ENCODE measurements at places on chromosomes 7 and 10.

DNA sequence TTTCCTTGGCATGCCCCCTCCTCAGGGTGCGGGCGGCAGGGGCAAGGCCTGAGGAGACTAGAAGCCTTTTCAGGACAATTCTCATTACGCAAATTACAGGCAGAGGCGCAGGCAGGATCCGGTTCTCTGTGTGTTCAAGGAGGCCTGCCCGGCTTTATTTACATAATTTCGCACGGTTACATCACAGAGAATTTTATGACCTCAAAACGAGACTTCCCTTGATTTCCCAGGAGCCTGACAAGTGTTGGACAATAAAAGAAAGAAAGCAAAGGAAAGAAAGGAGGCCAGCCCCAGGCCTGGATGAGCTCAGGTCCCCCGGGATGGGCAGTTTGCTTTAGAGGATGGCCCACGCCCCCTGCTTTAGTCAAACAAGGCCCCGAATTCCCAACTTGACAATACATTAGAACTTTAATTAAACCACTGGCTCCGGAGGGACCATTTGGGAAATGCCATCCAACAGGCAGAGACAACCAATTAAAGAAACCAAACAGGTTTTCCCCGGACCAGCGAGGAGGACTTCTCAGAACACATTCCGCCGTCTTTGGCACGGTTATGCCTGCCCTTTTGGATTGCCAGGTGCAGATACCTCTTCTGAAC lies 2.9 kb downstream of the MNX1 start:
- no peak for DNase-seq

GRCh38 chr7:137439829-137440825 lies 96.6 kb upstream of the PTN start:
- no peak for DNase-seq

DNA sequence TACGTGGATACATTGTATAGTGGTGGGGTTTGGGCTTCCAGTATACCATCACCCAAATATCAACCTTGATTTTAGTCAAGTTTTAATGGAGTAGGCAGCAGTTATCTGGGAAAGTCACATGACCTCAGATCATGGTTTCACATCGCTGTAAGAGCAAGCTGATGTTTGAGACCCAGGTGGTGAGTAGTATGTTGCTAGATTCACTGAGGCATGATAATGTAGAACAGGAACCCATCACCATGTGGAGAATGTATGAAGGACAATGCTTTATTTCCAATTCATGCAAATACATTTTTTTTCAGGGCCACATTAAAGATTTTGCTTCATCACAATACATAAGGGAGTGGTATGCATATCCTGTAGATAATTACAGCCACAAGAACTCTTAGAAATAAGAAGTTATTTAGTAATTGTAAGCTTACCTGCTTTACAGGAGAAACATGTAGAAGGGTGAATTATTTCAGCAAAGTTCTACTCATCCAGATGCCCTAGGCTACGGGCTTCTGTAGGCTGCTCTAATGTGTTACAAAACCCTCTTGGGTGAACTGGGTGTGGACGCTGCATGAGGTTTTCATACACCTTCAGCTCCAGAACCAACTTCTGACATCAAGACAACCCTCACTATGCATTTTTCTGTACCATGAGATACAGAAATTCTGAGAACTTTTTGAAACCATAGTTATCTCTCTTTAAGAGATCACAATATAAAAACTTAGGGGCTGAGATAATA lies 27.6 kb upstream of the LAMB4 start:
- DNase-seq, result no peak

DNA sequence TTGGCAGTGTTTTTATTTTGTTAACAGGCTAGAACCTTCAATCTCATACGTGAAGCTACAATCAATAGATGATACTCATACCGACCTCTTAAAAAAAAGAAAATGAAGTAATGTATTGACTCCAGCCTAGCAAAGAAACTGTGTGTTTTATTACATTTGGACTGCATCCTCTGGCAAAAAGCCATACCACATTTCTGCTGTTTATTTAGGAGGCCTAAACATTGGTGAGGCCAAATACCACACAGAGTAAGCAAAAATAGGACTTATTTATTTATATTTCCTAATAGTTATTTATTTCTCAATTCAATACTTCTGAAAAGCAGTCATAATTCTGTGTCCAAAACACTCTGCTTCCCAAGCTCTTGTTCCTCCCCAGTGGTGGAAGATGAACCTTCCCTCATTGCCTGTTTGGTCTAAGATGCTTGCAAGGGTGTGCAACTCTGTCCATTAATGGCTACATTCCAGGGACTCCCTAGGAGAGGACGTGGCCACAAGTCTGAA lies 398.8 kb upstream of the KLF6 start:
- DNase-seq, result no peak

DNA sequence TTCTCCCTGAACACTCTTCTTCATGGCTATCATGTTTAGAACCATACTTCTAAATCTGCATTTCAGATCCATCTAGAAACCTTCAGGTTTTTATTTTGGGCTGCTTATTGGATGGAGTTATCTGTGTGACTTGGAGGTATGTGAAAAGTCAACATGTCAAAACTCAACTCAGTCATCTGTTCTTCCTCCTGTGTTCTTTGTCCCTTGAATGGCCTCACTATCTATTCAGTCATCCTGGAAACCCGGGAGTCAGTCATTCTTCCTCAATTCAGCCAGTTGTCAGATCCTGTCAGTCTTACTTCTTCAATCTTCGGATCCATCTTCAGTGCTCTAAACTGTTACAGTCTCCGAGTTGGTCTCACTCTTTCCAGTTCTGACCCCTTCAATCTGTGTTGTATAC lies 52.2 kb downstream of the VKORC1L1 start:
- no peak for DNase-seq

- no peak for DNase-seq
Measured at GRCh38 chr7:1940402-1940786, 270.3 kb downstream of the ELFN1 start.

DNA sequence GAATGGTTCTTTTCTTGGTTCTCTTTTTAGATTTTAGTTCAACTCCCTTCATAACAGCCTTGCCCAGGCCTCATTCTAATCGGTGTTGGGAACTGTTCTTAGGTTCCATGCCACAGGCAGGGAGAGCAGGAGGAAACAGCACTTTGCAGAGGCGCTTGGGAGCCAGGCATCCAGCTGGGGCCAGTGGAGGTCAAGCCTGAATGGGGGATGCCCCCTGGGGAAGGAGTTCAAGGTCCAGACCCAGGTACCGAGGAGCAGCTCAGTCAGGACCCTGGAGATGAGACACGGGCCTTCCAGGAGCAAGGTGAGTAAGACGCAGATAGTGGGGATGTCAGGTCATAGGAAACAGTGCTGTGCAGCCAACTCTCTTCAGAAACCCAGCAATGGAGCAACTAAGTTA lies 4.5 kb downstream of the ZSCAN25 start:
- DNase-seq, result no peak

DNA sequence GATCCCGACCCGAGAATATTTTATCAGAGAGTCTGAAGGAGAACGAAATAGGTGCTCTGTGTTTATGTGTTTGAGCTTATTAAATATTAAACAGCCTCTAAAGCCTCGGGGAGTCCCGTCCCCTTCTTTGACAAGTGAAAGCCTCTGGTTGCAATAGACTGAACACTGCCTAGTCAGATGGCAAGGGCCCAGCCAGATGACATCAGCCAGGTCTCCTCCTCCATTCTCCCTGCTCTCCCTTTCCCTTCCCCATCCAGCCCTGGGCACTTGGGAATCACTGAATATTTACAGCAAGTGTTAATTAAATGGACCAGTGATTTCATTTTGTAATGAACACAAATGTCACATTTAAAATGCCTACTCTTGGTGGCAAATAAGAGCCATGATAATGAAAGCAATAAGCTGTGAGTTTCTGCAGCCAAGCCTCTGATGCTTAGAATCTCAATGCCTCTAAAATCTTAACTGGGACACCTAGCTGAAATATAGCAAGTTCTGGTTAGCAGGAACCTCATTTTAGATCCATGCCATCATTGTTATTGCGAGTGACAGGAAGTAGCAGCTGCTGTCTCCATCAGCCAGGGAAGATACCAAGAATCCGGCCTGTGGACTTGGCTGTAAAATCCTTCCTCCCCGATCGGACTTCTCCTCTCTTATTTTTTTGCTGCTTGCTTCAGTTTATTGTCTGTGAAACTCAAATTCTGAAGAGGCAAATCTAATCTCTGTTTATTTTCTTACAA lies 202.1 kb downstream of the PRPF18 start:
- no peak for DNase-seq

- no peak for DNase-seq
Measured at GRCh38 chr10:119235356-119235755, 28.0 kb downstream of the GRK5 start.

GRCh38 chr7:2166625-2167280 lies 66.0 kb downstream of the MAD1L1 start:
- no peak for DNase-seq

DNA sequence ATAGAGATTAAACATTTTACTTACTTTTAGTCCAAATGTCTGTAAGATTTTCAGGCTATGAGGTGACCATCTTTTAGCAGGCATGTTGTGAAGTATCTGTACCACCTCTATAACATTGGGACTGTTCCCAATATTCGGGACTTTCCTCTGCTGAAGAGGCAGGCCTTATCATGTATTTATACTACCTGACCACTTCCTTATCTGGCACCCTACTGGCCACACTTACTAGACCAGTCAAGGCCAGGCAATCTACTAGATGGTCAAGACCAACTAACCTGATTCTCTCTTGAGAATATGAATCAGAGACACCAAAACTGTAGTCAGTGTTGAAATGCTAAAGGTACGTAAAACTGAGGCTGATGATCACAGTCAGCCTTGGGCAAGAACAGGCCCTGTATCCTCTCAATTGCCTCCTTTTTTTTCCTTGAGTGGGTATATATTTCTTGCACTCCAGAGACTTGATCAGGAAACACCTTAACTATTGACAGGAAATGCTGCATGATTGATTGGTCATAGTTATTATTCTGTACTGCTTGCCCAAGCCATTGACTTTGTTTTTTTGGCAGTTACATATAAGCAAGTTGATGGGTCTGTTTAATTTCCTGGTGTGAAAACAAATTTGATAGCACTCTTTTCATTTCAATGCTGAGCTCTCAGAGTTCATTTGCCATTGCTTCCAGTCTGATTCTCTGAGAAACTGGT lies 5.2 kb upstream of the PRKAR2B start:
- no peak for DNase-seq

DNA sequence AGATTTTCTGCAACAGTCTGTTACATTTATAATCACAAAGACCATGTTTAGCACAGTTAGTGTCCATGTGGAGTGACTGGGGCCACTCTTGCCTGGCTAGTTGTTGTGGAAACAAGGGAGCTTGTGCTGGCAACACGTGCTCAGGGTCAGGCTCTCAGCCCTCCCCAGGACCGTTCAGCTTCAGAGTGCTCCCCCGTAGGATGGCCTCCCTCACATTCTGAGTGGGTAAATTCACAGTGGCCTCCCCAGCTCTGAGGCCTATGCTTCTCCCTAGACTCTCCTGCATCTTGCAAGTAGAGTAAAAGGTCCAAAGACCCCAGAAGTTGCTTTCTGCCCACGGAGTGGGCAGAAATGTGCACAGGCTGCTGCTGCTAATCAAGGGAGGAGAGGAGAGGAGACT lies 122.3 kb downstream of the ADCY1 start:
- DNase-seq, result no peak

DNA sequence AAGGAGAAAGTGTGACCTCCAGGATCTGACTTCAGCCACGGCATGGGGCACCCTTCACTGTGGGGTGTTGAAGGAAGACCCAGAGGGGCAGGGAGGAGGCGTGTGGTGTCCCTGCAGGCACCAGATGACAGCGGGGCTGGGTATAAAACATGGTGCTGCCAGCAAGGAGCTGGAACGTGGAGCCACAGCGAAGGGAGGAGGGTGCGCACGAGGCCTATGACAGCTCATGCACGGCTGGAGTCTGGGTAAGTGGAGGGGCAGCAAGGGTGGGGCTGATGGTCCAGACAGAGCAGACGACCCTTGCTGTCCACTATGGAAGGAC lies 27.8 kb upstream of the FOXL3 start:
- DNase-seq, result no peak
